ENCODE measurements at places on chromosomes 4 and X.

GRCh38 chr4:41712425-41712824 is 36.1 kb downstream of the PHOX2B start:
- no peak for DNase-seq

DNA sequence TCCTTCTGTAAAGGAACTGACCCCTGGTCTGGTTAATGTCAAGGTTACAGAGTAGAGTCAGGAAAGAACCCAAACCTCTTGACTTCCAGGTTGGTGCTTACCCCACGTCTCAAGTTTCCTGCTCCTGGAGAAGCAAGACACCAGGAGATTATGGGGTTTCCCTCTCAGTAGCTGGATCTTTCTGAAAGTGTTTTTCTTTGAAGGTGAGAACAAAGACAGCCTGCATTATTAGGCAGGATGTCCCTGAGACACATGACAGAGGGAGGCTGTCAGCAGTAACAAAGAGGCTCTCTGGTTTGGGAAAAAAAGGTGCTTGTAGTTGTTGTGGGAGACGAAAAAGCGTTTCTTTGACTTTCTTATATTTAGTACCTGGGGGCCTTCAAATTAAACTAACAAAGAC is 44.7 kb upstream of the IGFBP7 start:
- DNase-seq, result no peak

DNA sequence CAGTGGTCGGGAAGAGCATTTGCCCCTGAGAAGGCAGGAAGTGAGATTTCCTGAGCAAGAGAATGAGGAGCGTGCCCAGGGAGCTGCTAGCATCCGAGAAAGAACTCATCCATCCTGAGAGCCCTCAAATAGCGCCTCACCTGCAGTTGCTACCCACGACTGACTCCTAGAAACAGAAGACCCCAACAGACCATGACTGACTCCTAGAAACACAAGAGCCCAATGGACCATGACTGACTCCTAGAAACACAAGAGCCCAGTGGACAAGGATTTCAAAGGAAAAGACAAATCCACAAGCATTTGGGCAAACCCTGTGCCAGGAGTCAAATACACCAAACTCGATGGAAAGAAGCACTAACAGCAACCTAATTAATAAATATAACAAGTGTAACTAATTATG is 575.2 kb upstream of the FRG1 start:
- DNase-seq, result no peak

DNA sequence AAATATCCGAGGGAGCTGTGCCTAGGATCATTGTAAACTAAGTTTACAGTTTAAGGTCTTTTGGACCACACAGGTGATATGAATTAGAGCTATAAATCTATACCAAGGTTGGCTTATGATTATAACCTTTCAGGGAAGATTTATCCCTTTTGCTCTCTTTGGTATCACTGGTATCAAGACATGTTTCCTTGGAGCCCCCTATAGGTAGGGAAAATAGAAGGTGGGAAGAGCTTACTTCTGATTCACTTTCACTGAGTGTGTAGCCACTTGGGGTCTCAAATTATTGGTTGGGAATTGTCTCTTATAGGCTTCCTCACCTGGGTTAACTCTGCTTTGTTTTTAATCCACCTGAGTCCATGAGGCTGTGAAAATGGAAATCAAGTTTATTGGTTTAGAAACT is 262.1 kb upstream of the NR3C2 start:
- DNase-seq, result no peak

- DNase-seq, result no peak
Measured at GRCh38 chrX:19705196-19705769, 182.1 kb downstream of the SH3KBP1 start.

GRCh38 chr4:75142382-75142781 is 209.5 kb downstream of the PARM1 start:
- DNase-seq, result no peak

DNA sequence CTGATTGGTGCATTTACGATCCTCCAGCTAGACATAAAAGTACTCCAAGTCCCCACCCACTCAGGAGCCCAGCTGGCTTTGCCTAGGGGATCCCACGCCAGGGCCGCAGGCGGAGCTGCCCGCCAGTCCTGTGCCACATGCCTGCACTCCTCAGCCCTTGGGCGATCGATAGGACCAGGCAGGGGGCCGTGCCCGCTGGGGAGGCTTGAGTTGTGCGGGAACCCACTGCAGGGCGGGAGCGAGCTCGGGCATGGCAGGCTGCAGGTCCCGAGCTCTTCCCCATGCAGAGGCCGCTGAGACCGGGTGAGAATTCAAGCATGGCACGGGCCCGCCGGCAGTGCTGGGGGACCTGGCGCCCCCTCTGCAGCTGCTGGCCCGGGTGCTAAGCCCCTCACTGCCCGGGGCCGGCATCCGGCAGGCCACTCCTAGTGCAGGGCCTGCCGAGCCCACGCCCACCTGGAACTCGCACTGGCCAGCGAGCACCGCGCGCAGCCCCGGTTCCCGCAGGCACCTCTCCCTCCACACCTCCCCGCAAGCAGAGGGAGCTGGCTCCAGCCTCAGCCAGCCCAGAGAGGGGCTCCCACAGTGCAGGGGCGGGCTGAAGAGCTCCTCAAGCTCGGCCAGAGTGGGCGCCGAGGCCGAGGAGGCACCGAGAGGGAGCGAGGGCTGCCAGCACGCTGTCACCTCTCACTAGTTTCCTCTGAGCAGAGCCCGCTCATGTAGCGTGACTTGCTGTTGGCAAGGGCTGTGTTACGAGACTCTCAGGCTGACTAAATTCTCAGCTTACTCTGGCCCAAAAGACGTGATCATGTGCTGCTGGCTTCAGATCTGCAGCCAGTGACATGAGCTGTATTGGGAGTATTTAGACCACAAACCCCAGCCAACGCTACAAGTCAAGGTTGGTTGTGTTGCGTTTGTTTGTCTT is 87.5 kb downstream of the TRAPPC11 start:
- DNase-seq, result no peak

- peak; percentile 40 for DNase-seq
Measured at GRCh38 chr4:106898621-106899230, 137.4 kb downstream of the DKK2 start.

- no peak for DNase-seq
Measured at GRCh38 chr4:4574792-4575191, 32.9 kb upstream of the STX18 start.

DNA sequence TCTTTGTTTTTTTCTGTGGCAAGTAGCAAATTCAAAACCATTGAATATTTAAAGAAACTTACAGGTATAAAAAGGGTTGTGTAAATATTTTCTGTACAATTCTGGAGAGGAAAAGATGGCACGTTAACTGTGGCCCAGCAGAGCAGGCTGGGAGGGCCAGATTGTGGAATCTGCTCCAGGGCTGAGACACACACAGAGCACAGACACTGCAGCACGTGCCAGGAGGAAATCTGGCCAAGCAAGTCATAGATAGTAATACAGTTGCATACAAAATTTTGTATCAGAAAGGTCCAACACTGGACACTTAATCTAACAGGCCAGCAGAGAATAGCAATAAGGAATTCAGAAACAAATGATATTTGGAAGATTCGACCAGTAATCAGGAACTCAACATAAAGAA is 763.7 kb downstream of the PDHA2 start:
- no peak for DNase-seq

GRCh38 chr4:109206620-109207019 is 95.8 kb downstream of the COL25A1 start:
- peak; percentile 54 for DNase-seq

DNA sequence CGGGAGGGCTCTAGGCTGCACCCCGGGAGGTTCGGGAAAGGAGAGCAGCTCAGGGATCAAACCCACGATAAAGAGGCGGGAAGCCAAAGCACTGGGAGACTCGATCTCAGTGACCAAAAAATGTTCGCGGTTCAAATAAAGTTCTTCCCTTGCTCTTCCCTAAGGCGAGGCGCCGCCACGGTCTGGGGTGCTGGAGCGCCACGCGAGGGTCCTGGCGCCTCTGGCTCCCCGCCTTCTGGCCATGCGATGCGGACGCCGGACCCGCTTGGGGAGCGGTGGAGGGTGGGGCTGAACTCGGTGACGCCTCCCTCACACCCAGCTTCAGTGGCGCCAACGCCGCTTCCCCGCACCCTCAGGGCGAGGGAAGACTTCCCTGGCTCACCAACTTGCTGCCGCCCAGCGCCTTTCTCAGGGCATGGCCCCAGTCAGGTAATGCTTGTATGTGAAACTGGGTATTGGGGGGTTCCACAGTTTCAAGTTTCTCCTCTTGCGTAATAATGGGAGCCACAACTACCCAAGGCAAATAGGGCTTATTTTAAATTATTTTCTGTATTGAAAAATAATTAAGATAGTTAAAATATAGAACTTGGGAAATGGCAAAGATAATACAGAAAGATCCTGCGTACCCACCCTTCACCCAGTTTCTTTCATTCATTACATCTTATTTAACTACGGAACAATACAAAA is at the start of gene QRFPR:
Gene QRFPR (minus strand): TSS at position 243 of the 687 bp plus-strand sequence. CDS start 371 bp downstream, outside the sequence.
- DNase-seq, result no peak

- no peak for DNase-seq
Measured at GRCh38 chr4:16772366-16772850, 126.0 kb downstream of the LDB2 start.

- DNase-seq, result no peak
Measured at GRCh38 chr4:177482367-177482766, 40.1 kb upstream of the AGA start.

DNA sequence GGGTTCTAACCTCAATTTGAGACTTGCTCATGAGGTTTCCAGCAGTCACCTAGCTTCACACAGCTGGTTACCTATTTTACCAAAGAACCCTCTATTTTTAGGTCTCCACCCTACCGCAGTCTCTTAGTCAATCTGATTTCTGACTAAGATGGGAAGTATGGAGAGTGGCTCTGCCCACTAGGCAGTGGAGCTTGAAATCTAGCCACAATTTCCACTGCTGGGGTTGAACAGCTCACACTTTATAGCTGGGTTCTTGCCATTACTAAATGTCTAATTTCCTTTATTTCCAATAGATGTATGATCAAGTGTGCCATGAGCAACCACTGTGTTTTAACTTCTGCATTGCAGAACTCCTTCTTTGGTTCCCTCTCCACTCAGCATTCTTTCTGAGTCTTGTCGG is 43.1 kb downstream of the GASK1B start:
- no peak for DNase-seq

DNA sequence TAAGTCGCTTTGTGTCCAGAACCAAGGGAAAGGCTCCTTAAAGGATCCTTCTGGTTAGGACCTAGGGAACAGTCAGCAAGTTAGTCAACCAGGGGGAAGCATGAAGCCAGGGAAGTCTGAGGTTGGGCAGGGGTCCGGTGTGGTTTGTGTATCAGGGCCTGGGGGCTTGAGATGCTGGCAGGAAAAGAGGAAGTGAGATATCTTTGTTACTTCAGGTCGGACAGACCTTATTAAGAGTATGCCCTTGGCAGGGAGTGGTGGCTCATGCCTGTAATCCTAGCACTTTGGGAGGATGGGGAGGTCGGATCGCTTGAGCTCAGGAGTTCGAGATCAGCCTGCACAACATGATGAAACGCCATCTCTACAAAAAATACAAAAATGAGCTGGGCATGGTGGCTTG is 52.3 kb upstream of the TRPC5OS start:
- no peak for DNase-seq

DNA sequence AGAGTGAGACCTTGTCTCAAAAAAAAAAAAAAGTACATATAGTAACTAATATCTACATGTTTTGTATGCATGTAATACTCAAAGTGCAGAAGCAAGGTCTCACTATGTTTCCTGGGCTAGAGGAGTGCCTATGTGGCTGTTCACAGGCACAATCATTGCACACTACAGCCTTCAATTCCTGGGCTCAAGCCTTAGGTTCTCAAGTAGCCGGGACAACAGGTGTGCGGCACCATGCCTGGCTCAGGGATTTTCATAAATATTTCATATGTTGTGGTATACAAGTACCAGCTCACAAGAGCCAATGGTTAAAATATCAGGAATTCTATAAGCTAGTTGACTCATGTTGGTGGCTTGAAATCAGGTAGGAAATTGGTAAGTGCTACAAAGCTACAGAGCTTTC is 94.8 kb downstream of the LARP7 start:
- no peak for DNase-seq

- DNase-seq, result no peak
Measured at GRCh38 chr4:87868522-87868921, 35.8 kb downstream of the MEPE start.

GRCh38 chr4:41656572-41657520 is 91.7 kb downstream of the PHOX2B start:
- peak; percentile 12 for DNase-seq

- no peak for DNase-seq
Measured at GRCh38 chr4:71355045-71355444, 16.2 kb downstream of the SLC4A4 start.

- DNase-seq, result no peak
Measured at GRCh38 chr4:138736362-138736761, 279.2 kb upstream of the NOCT start.

DNA sequence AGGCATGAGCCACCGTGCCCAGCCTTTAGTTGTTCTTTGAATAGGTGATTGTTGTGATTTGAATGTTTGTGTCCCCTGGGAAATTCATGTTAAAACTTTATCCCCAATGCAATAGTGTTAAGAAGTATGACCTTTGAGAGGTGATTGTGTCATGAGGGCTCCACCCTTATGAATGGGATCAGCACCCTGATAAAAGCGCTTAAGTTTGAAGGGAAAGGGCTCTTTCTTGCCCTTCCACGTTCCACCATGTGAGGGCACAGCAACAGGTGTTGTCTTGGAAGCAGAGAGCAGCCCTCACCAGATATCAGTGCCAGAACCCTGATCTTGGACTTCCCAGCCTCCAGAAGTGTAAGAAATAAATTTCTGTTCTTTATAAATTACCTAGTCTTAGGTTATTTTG is 33.7 kb upstream of the RP2 start:
- no peak for DNase-seq

Measured in NCI-H446 (cell line).